ENCODE measurements at places on chromosomes 2 and 18. TPM values are rescaled to one million over a fixed set of nuclear protein-coding genes. Genes with fewer than 3 reads are reported as not detected.
A peak's percentile ranks its signal among the peaks of the same experiment; 100 is the strongest.

DNA sequence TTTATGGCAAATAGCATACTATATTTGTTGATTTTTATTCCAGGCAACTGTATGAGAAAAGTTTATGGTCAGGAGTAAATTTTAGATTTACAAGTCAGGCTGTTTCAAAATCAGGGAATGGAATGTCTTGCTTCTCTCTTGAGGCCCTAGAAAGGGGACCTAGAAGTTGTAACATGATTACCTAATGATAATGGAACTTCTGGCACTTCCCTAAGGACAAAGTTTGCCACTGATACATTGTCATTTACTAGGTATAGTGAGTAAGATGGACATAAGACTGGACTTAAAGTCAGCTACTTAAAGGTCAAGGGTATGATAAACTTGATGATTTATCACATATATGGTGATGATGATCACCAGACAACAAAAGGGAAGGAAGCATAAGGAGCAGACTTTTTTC, 103.3 kb upstream of the VRK2 start:
- peak; percentile 3 for DNase-seq

- no peak for DNase-seq
Observed at GRCh38 chr2:151766437-151767153, 32.3 kb upstream of the NEB start.

DNA sequence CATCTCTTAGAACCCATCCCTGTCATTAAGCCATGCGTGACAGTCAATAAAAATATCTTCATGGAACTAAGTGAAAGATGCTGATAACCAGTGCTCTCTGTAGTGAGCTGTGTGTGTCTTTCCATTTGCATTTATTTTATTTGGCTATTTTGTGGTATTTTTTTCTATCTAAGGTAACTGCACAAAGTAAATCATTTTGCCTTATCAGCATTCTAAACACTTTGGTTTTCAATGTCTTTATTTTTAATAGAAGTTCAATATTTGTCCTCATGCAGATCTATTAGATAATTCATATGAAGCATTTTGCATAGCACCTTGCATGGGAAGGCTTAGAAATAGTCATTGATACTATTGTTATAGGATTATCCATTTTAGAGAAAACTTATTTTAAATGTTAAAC, 163.6 kb upstream of the TANK start:
- DNase-seq: no peak

DNA sequence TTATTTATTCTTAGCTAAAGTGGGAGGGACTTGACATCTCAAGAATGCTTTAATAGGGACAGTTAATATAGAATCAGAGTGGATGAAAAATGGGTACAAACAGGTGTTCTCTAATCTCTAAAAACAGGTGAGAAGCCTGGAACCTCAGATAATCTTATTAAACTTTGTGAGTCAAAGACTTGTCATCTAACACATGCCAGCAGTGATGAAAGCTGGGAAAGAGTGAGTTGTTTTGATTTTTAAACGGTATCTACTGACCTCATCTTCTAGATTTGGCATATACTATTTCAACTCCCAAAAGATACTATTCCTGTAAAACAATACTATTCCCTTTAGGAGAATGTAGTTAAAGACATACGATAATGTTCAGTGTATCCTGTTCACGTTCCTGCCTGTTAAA, 103.4 kb downstream of the CCDC141 start:
- no peak for DNase-seq

GRCh38 chr2:159362816-159363251, 76.3 kb upstream of the WDSUB1 start:
- DNase-seq: peak; percentile 84

DNA sequence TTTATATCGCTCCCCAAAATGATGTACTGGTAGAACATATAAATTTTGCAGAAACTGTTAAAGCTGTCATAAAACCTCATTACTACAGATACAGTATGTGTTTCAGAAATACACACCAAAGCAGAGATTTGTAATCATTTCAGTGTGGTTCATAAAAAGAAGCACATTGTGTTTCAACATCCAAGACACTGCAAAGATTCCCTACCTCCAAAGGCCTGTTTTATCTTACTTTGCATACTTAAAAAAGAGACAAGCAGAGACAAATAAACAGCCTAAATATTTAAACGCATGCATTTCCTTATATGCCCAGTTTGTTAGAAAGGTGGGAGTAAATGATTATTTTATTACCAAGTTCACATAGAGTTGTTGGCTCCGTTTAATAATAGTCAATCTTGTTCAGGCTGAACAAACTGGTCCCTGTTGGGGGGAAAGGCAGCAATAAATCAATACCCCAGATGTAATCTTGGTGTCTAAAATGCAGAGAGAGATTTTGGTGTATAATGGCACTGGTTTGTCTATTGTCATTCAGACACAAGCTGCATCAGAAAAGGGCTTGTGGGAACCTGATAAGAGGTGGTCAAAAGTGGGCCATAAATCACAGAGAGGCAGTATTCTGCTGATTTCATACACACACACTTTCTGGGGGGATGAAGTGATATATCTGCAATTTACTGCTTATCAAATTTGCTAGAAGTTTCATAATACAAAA, 321.4 kb upstream of the ETAA1 start:
- DNase-seq: no peak

DNA sequence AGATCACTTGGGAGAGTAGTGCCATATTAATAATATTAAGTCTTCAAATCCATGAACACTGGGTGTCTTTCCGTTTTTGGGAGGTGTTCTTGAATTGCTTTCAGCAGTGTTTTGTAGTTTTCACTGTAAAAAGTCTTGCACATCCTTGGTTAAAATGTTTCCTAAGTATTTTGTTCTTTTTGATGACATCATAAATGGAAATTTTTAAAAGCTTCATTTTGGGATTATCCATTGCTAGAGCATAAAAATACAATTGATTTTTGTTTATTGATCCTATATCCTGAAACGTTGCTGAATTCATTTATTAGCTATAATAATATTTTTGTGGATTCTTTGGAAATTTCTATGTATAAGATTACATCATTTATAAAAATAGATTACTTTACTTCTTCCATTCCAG, 96.8 kb downstream of the ARHGEF4 start:
- DNase-seq: no peak

The PAX8 gene
- 1.5 TPM for total RNA-seq

The ZC3H6 gene
- 2.9 TPM for total RNA-seq

The NPPC gene
- not detected for total RNA-seq
